ENCODE measurements at places on chromosomes 1 and 21.

DNA sequence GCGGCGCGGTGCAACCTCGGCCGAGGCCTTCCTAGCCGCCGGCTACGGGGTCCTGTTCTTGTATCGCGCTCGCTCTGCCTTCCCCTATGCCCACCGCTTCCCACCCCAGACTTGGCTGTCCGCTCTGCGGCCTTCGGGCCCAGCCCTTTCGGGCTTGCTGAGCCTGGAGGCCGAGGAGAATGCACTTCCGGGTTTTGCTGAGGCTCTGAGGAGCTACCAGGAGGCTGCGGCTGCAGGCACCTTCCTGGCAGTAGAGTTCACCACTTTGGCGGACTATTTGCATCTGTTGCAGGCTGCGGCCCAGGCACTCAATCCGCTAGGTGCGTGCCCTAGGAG lies 379 bp downstream of the PPCS start:
- peak; percentile 73 for DNase-seq

- no peak for DNase-seq
Observed at GRCh38 chr1:1082239-1082775, 8.2 kb upstream of the RNF223 start.

GRCh38 chr1:209134001-209134400 lies 449.5 kb upstream of the CAMK1G start:
- no peak for DNase-seq

DNA sequence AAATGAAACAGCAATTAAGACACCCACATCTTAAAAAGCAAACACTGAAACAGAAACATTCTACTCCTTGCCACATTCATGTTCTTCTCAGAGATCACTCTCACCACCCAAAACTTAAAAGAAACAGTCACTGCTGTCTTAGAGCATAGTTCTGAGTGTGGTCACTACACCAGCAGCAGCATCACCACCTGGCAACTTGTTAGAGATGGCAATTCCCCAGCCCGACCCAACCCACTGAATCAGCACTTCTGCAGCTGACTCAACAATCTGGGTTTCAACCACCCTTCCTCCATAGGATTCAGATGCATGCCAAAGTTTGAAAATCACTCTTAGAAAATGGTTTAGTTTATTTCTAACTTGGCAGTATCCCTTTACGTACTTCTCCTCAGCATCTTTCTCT lies 126.1 kb downstream of the CDC42BPA start:
- DNase-seq, result peak; percentile 75

DNA sequence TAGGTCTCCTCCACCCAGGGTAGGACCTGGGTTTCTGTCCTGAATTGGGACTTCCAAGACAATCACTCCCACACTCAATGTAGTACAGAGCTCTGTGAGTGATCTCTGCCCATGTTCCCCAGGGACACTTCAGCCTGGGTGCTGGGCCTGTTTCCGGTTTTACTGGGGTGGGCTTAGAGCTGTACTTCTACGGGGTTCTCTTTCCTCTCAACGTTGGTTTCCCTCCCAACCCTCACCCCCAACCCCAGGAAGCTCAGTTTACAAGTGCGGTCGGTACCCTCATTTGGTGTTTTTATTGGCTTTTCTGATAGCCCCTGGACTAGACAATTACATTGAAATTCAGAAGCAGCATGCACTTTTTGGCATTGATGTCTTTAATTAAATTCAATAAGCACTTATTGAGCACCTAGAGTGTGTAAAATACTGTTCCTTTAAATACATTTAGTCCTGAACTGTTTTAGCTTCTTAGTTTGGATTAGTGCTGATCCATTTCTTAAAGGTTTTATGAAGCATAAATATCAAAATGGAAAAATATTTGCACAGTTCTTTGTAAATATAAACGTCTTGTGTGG lies 542 bp upstream of the XPR1 start:
- DNase-seq, result no peak

DNA sequence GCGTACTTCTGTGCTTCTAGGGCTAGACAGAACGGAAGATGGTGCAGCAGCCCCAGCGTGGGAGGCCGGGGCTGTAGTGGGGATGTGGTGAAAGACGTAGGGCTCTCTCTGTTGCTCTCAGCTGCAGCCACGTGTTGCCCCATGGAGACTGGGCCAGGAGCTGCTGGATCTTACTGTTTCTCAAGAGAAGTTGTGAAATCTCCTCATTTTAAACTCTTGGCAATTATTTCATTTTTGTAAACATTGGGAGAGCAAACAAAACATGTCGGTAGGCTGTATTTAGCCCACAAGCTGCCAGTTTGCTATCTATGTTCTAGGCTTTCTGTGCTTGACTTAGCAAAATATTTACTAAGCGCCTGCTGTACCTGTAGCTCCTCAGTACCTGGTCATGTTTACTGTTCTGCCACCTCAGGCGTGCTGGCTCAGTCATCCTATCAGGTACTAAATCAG lies 15.9 kb upstream of the ELOA start:
- DNase-seq, result peak; percentile 81

GRCh38 chr21:42468491-42469131 lies 27.4 kb downstream of the RSPH1 start:
- no peak for DNase-seq

- no peak for DNase-seq
Observed at GRCh38 chr1:10434590-10434989, 4.4 kb downstream of the CENPS start.

- DNase-seq, result no peak
Observed at GRCh38 chr21:41836166-41837015, 42.8 kb downstream of the PRDM15 start.

GRCh38 chr1:169610858-169611257 lies 19.1 kb downstream of the SELP start:
- DNase-seq, result no peak

DNA sequence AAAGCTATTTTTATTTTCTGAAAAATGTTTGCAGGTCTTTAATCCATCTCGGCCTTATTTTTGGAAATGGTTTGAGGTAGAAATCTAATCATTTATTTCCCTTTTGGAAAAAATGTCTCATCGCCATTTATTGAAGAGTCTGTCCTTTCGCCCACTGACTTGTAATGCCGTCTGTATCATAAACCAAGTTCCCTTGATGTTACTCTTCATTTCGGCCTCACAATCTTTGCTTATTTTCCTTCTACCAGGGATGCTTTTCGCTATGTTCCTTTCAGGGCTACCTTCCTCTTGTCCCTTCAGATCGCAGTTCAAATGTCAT lies 422 bp upstream of the RLF start:
- DNase-seq, result no peak

DNA sequence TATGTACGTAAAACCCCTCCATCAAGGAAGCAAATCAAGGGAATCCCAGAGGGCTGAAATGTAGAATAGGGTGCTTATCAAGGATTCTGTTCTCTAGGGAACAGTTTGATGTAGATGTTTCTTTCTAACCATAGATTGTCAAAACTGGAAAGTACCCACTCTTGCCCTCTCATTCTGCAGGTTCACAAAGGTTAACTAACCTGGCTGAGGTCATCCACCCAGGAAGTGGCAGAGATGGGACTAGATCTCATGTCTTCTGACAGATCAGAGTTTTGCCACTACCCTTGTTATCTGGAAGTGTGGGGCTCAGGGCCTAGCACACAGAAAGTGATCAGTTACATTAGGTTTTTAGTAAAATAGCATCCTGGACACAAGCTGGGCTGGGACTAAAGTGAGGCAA lies 47.4 kb downstream of the GFI1 start:
- no peak for DNase-seq

DNA sequence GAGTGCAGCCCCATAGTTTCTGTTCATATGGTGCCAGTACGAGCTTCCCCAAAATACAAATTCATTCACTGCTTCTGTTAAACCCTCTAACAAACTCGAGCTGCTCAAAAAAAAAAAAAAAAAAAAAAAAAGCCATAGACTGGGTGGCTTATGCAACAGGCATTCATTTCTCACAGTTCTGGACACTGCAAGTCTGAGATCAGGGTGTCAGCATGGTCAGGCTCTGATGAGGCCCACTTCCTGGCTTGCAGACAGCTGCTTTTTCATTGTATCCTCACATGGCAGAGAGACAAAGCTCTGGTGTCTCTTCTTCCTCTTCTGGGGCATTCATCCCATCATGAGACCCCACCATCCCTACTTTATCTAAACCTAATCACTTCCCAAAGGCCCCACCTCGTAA lies 121.6 kb downstream of the PTBP2 start:
- DNase-seq, result no peak

GRCh38 chr21:43343095-43343991 lies 83.6 kb downstream of the SIK1 start:
- DNase-seq, result no peak

DNA sequence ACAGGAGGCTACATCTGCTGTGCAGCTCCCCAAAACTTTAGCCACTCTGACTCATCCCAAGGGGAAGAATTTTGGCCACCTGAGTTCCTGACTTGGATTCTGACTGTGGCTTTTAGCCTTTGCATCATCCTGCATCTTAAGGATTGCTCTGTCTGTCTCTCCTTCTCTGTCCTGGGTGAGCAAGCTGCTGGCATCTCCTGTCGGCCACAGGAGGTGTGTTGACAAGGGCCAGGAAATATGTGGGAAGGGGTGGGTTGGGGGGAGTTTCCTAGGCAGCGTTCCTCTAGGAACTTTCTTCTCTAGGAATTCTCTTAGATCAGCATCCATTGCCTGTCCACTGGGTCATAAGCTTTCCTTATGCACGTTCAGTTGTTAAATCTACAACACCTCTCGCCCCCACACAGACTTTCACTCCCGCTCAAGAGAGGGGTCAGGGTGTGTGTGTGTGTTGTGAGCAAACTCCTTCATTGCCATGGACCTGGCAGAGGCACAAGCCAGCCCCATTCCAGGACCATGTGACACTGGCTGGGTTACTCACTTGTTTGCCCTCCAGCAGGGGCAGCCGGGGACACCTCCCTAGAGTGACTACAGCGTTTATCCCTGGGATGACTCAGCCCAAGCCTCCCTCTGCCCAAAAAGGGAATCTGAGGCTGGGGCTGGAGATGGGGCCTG lies 145.0 kb upstream of the DUSP10 start:
- peak; percentile 77 for DNase-seq

DNA sequence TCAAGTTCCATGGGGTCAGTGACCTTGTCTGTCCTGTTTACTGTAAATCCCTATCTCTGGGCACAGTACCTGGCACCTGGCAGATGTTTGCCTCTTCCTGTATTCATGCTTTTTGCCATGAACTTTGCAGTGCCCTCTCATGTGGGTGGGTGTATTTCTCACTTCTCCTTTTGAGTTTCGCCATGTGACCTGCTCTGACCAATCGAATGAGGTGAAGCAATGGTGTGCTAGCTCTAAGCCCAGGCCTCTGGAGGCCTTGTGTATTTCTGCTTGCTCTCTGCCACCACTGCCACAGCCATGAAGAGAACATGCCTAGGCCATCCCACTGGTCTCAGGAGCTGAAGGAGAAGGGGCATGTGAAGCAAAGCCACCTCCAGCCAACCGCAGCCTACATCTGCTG lies 185.5 kb upstream of the ZC3H12A start:
- DNase-seq, result no peak

GRCh38 chr1:108066808-108067207 lies 101.8 kb upstream of the VAV3 start:
- no peak for DNase-seq

- DNase-seq, result no peak
Observed at GRCh38 chr1:213268221-213268620, 217.2 kb downstream of the RPS6KC1 start.

- DNase-seq, result no peak
Observed at GRCh38 chr1:59705466-59706302, 109.1 kb upstream of the HOOK1 start.

GRCh38 chr1:68293122-68293521 lies 60.8 kb upstream of the WLS start:
- no peak for DNase-seq

DNA sequence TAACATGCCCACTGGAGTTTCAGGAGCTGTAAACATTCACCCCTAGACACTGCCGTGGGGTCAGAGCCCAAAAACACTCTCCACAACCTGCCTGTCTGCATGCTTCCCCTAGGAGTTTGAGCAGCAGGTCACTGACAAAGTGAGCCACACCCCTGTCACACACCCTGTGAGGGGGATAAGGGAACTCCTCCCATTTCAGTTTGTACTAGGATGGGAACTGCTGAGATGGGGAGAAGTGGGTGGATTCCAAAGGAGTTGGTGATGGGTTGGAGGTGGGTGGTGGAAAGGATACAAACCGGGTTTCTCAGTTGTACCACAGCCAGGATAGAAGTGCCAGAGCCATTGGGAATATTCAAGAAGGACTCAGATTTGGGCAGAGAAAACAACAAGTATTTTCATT lies 140.2 kb downstream of the MIS18A start:
- DNase-seq, result no peak

- DNase-seq, result no peak
Observed at GRCh38 chr1:229461032-229461668, 27.3 kb upstream of the ACTA1 start.

- DNase-seq, result peak; percentile 55
Observed at GRCh38 chr1:214281720-214282629, 1.0 kb downstream of the SMYD2 start.

- no peak for DNase-seq
Observed at GRCh38 chr1:96498744-96499340, 222.7 kb upstream of the PTBP2 start.

DNA sequence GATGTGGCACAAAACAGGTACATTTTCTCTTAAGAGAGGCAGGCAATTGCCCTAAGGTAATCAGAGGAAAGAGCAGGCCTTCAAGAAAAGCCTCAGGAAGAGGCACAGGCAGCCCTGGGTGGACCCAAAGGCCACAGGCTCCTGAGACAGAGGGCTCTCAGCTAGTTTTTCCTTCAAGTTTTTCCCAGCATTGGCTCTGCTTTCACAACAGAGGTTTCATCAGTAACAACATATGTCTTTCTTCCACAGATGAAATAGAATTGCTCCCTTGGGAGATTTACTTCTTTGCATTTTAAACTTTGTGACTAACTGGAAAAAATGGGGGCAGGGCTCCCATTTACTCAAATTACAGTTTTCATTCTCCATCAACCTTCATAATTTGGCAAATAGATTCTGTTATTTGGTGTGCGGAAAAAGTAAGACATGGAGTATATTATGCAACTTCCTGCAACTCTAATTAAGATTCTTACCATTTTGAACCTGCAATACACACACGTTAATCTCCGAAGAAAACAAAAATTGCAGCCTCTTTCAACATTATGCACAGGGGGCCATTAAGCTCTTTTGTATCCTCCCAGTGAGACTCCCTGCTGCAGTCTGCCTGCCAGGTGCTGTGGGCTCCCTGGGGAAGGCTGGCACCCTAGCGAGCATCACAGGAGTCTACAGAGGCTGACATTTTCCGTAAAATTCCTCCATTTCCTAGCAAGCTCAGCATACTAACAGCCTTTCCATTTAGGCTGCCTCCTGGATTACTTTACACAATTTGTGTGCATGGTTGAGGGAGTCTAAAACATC lies 282.3 kb downstream of the USH2A start:
- DNase-seq, result no peak

- no peak for DNase-seq
Observed at GRCh38 chr1:110637475-110637874, 31.3 kb upstream of the KCNA2 start.

DNA sequence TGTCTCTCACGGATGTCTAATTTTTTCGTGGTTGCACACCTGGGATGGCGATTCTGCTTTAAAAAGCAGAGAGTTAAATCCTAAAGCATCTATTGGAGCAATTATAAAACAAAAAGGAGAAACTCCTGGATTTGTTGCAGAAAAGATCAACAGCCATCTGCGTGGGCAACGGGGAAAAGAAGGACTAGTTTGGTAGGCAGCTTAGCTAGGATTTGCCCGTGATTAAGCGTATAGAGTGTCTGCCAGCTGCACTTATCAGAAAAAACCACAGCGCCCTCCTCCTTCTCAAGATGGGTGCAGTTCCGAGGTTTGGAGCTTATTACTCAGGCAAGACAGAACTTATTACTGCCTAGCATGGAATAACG lies 526 bp upstream of the SLC25A24 start:
- DNase-seq, result peak; percentile 75

- no peak for DNase-seq
Observed at GRCh38 chr1:15953791-15954241, 22.1 kb downstream of the ZBTB17 start.
